NCI-H446 treated with DMSO at 0.1 percent for 48 hours (cell line): ENCODE measurements at places on chromosomes 3 and 15.

DNA sequence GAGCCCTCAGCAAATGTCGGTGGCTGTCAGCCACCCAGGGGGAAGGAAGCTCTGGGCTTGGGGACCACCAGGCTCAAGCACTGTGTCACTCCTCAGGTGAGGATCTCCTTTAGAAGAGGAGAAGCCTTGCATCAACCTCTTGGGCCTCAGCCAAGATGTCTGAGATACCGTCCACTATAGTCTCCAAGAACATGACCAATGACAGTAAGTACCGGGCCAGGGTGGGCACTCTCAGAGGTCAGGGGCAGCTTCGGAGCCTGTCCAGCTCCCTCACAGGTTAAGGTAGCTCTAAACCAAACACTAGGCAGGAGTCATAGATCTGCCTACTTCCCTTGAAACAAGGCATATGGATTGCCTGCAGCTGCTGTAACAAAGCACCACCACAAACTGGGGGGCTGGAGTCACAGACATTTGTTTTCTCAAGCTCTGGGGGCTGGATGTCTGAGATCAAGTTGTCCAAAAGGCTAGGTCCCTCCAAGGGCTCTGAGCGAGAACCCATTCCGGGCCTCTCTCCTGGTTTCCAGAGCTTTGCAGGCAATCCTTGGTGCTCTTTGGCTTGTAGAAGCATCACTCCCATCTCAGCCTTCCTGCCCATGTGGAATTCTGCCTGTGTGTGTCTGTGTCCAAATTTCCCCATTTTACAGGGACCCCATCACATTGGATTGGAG lies 1.3 kb downstream of the CFAP100 start:
- DNase-seq = no peak

DNA sequence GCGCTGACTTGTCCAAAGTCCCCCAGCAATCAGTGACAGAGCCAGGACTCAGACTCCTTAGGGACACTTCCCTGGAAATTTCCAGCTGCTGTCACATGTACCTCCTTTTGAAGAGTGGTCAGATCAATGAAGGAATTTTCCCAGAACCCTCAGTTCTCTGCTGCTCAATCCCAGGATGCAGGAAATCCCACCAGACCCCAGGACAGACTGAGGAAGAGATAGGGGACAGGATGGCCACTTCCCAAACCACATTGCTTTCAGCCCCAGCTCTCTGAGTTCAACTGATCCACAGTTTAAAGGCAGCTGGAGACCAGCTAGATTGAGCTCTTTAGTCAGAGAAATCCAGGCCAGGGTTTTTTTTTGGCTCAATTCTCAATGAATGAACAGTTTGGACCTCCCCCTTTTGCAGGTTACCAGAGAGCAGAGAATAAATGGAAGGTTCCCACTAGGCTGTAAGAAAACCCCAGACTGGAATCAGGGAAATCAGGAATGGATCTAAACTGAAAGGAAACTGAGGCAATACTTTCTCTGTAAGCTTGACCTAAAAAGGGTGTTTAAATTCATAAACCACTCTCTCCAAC lies 1.5 kb downstream of the CYP1A1 start:
- peak; percentile 6 for DNase-seq

DNA sequence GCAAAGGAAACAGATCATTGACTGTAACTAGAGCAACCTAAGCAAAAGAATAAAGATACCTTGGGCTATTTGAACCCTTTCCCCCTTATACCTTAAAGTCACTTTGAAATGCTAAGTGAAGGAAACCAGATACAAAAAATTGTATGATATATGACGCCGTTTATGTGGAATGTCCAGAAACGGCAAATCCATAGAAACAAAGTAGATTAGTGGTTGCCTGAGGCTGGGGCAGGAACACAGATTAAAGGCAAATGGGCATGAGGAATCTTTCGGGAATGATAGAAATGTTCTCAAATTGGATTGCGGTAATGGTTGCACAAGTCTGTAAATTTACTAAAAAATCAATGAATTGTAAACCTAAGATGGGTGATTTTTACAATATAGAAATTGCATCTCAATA lies 160.1 kb upstream of the CCDC54 start:
- no peak for DNase-seq

- DNase-seq = no peak
These were observed 10.8 kb downstream of the FOXL2 start for GRCh38 chr3:138935863-138936740.

DNA sequence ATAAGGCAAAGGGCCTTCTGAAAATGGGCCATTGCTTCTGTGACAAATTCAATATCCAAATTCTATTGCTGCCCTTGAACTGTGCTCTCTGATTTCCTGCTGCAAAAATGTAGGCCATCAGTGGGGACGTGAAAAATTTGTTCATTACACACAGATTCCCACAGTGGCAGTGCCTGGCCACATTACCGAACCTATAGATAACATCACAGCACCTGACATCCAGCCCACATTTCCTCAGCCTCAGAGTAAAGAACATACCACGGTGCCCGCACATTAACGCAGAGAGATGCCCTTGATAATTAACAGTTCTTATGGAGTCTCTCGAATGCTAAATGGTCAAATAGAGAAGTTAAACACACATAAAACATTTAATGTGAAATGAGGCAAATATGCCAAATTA lies 931.6 kb upstream of the CFAP20DC start:
- DNase-seq = no peak

GRCh38 chr3:132256989-132257388 lies 60.2 kb upstream of the ACP3 start:
- DNase-seq = no peak

DNA sequence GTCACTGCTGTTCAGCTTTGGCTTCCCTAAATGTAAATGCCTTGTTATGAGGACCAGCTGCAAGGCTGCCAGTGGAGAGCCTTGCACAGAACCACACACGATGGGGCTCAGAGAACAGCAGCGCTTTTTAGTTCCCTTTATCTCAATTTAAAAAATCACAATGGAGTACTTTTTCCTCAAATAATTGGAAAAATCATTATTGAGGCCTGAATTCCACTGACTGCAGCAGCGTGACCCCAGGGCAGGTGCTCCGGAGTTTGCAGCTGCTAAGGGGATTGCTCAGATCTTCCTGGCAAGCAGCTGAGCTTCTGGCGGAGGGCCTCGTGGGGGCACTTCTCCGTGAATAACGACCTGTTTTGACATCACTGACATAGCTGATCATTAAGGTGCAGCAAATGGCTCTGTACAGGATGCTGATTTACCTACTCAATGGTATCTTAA lies 245.6 kb upstream of the TRIM42 start:
- DNase-seq = peak; percentile 55

DNA sequence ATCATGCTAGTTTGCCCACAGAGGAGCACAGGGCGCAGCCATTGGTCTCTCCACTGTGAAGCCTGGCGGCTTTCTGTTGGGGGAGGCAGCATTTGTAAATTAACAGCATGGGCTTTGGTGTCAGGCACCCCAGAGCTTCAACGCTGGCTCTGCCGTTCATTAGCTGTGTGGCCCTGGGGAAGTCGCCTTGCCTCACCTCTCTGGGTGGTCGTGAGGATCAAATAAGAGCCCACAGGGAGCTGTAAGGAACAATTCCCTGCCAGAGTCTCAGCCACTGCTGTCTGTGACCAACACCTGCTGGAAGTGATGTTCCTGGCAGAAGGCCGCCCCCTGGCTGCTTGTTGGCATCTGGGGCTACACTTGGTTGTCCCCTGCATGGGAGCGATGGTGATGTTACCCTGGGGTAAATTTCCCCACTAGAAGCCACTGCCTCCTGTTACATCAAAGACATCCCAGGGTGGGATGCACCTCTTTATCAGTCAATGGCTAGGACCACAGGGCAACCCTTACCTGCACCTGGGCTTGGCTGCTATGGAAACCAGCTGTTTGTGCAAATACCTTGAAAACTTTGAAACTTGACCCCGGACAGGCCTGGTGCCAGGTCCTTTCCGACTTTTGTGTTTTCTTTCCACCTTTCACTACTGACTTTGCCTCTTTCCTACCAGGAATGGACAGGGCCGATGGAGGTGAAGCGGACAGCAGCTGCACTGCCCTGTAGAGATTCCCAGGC lies 36.9 kb downstream of the DNASE1L3 start:
- DNase-seq = no peak

DNA sequence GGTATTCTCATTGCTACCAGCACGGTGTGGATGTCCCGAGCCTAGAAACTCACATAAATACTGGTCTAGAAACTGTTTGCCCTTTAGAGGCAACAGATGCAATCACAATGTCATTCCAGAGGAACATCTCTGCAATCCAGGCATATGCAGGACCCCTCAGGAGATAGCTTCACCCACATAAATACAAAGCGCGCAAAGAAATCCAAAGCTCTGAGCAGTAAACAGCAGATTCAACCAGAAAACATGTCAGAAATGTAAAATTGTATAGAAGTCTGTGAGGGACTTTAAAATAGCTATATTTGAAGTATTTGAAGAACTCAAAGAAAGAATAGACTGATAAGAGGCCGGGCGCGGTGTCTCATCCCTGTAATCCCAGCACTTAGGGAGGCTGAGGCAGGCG lies 291.7 kb downstream of the FAM43A start:
- no peak for DNase-seq

- no peak for DNase-seq
These were observed 141.6 kb upstream of the KBTBD8 start for GRCh38 chr3:66856533-66856932.

GRCh38 chr3:98018301-98018700 lies 16.8 kb downstream of the GABRR3 start:
- no peak for DNase-seq

DNA sequence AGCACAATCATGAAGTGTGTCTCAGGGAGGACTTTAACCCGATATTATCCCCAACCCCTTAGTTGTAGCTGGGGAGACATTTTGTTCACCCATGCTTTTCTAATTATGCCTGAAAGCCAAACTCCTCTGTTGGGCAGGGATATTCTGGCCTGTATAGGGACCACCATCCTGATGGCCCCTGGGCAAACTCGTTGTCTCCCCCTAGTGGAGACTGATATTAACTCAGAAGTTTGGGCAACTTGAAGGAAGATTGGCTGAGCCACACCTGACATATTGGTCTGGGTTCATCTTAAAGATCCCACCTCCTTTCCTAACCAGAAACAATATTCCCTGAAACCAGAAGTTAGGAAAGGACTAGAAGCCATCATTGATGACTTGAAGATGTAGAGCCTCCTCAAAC lies 42.3 kb downstream of the TM4SF18 start:
- no peak for DNase-seq

DNA sequence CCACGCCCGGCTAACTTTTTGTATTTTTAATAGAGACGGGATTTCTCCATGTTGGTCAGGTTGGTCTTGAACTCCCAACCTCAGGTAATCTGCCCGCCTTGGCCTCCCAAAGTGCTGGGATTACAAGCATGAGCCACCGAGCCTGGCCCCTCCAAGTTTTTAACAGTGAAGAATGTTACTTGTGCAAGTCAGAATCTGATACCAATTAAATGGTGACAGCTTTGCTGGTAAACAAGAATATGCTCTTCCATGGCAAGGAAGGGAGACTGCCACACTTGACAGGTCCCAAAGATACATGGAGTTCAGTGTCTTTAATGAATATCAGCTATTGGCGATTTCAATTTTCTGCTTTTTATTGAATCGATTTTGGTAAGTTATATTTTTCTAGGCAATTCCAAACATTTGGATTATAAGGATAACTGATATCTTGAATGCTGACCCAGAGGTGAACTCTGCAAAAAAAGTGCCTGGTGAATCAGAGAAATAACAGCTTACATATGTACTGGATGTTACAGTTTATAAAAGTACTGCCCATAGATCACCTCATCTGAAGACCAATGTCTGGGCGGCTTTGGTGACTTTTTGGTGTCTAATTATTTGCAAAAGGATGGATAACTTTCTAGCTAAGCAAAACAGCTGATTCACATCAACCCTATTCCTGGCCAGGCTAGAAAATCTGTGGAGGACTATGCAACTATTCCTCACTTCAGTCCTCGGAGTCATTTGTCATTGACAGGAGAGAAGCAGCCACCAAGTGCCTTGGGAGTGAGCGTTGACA lies 1.2 kb downstream of the PARP16 start:
- DNase-seq = no peak

DNA sequence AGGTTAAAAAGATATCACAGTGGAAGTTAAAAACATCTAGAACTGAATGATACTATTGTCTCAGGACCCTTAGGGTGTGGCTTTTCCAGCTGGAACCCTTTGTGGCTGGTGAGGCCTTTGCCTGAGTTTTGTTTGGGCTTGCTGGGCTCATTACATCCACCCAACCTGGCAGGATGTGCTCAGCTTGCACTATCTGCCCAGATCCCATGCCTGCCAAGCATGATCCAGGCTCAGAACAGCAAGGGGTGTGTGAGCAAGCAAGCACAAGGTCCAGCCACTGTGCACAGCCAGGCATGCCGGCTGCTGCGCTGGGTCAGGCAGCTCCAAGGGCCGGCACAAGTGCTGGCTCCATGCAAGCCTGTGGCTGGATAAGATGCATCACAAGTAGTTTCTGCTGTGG lies 512.7 kb upstream of the CDIN1 start:
- DNase-seq = peak; percentile 22

DNA sequence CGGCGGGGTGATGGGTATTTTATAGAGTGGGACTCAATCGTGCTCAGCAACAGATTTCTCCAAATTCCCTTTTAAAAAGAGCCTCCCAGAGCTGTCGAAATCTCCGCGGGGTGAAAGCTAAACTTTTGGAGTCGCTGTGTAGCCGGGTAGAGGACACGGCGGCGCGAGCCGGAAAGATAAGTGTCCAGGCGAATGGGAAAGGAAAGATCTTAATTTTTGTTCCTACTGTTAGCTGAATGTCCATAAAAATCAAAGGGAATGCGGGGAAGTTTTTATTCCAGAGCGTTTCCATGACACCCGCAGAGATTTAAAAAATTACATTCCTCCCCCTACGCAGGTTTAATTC lies 9.1 kb downstream of the EOMES start:
- no peak for DNase-seq

DNA sequence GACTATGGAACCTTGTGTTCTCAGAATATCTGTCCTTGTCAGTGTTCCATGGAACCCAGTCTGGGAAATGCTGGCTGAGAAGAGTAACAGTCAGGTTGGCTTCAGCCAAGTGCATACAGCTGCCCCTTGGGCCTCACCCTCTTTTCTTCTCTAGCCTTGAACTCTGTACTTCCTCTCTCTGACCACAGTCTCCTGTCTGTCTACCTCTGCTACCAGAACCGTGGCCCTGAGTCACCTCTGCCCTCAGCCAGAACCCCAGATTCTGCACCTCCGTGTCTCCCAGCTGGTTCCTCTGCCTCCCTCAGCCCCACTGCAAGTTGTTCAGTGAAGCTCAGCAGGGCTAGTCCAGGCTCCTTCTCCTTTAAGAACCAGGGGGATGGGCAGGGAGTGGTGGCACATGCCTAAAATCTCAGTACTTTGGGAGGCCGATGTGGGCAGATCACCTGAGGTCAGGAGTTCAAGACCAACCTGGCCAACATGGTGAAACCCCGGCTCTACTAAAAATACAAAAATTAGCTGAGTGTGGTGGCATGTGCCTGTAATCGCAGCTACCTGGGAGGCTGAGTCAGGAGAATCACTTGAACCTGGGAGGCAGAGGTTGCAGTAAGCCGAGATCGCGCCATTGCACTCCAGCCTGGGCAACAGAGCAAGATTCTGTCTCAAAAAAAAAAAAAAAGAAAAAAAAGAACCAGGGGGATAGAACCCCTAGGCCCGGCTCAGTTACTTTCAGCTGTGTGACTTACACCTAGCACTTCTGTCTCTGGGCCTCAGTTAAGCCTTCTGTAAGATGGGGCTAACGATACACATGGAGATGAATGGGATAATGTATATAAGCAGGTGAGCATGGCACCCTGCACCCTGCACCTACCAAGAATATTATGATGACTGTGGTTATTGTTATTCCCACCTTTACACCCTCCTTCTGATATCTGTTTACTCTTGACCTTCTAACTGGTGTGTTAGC lies 24.3 kb upstream of the TATDN2 start:
- no peak for DNase-seq
